Mammary epithelial cell (primary cell): ENCODE measurements at places on chromosomes 4 and X. TPM values are rescaled to one million over a fixed set of nuclear protein-coding genes. Genes with fewer than 3 reads are reported as not detected.

The GPRIN3 gene
- total RNA-seq, result not detected in 2 replicates

The UBQLN2 gene
- 32.0 and 32.8 TPM in 2 replicates for total RNA-seq

The OCRL gene
- 30.8 and 39.3 TPM in 2 replicates for total RNA-seq

The NDNF gene
- total RNA-seq, result under 0.01 TPM

The FAM184B gene
- 0.05 TPM in 1 of 2 replicates, not detected in the other for total RNA-seq

The IGFBP7 gene
- total RNA-seq, result 300 TPM

The TLR8 gene
- not detected for total RNA-seq

The CCNQ gene
- 22.0 and 25.9 TPM in 2 replicates for total RNA-seq

The PROM1 gene
- not detected in 2 replicates for total RNA-seq

The RPL10 gene
- 2,155 and 2,773 TPM in 2 replicates for total RNA-seq

The COL25A1 gene
- under 0.01 TPM for total RNA-seq

The DRD5 gene
- not detected for total RNA-seq

The CT45A2 gene
- not detected in 2 replicates for total RNA-seq

The PAGE1 gene
- total RNA-seq, result not detected

The CHM gene
- 21.8 TPM for total RNA-seq

The PNMA3 gene
- total RNA-seq, result not detected in 2 replicates

The GAGE2A gene
- total RNA-seq, result not detected in 2 replicates

The PWWP3B gene
- 1.2 TPM for total RNA-seq

The FAM47C gene
- total RNA-seq, result not detected in 2 replicates

The AKAP14 gene
- total RNA-seq, result not detected in 2 replicates

The PNCK gene
- total RNA-seq, result 1.2 TPM

The COL4A6 gene
- total RNA-seq, result 48.6 and 56.8 TPM in 2 replicates

The SGMS2 gene
- total RNA-seq, result 151 TPM

The IRS4 gene
- total RNA-seq, result not detected in 2 replicates

The TCEAL1 gene
- 8.7 and 13.5 TPM in 2 replicates for total RNA-seq

The SPP1 gene
- total RNA-seq, result 1.3 TPM in 1 of 2 replicates, not detected in the other

The WNK3 gene
- 0.21 and 0.32 TPM in 2 replicates for total RNA-seq

The GPR82 gene
- total RNA-seq, result not detected in 2 replicates

The SPIN3 gene
- total RNA-seq, result 10.3 TPM

The NR3C2 gene
- total RNA-seq, result 0.40 and 0.69 TPM in 2 replicates

The TNIP3 gene
- total RNA-seq, result not detected

The RASL11B gene
- total RNA-seq, result 3.5 TPM

The CENPVL1 gene
- not detected for total RNA-seq

The FRMD7 gene
- total RNA-seq, result not detected in 2 replicates

The CLIC2 gene
- total RNA-seq, result not detected in 2 replicates

The GPAT3 gene
- total RNA-seq, result 12.6 and 20.0 TPM in 2 replicates

The PABPC5 gene
- total RNA-seq, result 1.3 TPM

The TMPRSS11F gene
- not detected for total RNA-seq

The PRSS12 gene
- total RNA-seq, result 70.8 TPM

The SEC24B gene
- total RNA-seq, result 22.0 TPM

The CENPC gene
- 11.6 and 13.0 TPM in 2 replicates for total RNA-seq

The NIPAL1 gene
- total RNA-seq, result 16.4 and 19.9 TPM in 2 replicates

The MAGED4 gene
- 1.7 and 6.8 TPM in 2 replicates for total RNA-seq

The HPSE gene
- 17.4 and 19.3 TPM in 2 replicates for total RNA-seq

The TMEM150C gene
- 0.16 and 0.59 TPM in 2 replicates for total RNA-seq

The MOB1B gene
- 25.8 and 32.3 TPM in 2 replicates for total RNA-seq

The TCEAL9 gene
- 44.5 TPM for total RNA-seq

The CCKAR gene
- total RNA-seq, result not detected in 2 replicates

The TRIM60 gene
- not detected for total RNA-seq

The TAF1 gene
- 34.8 and 35.6 TPM in 2 replicates for total RNA-seq
